ENCODE measurements at places on chromosomes 5 and 9. TPM values are rescaled to one million over a fixed set of nuclear protein-coding genes. Genes with fewer than 3 reads are reported as not detected.

- no peak for DNase-seq
These were observed 417.5 kb downstream of the EFNA5 start for GRCh38 chr5:107253246-107253645.

The HTR4 gene
- total RNA-seq: 0.23 TPM

The HTR1A gene
- not detected for total RNA-seq

The COL23A1 gene
- 21.2 TPM for total RNA-seq

DNA sequence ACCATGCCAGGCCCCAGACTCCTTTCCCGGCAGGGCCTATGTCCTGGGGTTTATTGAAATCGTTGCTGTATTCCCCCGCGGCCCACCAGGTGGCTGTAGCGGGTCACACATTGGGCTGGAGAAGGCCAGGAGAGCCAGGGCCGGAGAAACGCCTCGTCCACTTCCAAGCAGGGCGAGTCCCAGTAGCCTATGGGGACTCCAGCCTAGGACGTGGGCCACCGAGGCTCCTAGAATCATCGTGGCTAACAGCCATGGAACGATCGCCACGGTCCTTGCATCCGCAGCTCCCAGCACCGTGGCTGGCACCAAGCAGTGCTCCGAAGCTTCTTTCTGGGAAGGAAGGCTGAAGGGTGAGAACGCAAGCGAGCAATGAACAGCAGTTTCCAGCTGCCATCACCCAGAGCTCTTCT is 87.7 kb downstream of the ENTREP1 start:
- DNase-seq: peak; percentile 64

DNA sequence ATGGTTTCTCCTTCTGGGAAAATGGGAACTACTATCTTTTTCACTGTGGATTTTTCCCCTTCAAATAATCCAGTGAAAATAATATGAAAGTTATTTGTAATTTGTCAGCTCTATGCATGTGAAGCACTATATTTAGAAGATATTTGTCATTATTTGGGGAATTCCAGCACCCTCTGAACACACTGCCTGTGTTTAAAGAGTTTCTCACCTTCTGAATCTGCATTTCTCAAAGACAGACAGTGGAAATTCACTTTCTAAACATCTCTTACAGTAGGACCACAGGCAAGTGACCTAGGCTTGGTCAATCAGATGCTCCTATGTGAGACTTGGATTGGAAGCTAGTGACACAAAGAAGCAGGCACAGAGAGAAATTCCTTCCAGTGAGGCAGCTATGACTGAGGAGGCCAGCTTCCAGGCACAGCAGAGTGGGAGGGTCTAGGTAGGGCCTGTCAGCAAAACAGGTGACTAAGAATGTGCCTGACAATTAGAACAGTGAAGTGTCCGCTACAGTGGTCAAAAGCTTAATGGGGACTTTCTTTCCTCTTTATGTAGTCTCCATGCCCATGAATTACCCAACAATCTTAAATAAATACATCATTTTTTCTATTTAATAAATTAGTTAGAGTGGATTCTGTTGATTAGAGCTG is 167.2 kb downstream of the HMHB1 start:
- no peak for DNase-seq

DNA sequence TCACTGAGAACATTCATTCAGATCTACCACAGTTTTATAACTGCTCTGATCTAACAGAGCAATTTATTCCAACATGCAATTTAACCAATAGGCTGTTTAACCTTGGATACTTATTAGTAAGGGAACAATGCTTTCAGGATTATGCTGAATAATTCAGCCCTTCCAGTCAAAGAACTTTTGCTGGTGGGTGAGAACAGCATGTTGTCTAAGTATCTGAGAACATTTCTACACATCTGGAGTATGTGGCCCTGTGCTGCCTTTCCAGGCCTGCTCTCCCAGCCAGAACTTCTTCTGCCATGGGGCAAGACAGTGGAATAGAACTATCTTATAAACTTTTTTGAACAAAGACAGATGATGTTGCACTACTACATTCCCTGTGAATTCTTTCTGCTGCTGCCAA is 55.8 kb downstream of the NFIB start:
- no peak for DNase-seq

DNA sequence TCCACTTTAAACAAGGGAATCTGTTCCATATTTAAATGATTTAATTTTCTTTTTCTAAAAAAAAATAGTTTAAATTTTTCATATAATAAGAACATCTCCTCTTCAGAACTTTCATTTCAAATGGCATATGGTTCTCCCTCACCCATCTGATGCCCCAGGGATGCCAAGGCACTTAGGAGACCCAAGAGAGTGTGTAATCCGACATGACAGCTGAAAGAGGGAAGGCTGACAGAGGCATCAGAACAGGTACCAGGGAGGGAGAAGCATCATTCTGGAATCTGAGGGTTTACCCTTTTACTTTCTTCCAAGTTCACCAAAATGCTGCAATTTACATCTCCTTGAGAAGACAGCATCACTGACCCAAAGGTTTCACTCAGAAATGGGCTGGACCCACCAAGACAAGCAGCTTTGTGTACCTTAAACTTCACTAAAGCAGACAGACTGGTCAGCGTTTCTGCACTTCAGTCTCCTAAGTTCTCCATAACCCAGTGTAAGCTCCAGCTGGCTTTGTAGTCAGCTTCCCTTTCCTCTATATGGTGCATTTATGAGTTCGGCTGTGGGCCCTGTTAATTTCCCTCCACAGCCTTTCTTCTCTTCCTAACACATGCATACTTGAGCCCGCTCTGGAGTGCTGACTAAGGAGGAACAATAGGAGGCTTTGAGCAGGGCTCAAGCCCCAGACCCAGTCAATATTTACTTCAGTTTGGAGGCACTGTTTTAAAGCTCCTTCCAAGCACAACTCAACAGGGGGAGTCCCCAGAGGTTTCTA is 17.7 kb downstream of the EFNA5 start:
- DNase-seq: no peak

DNA sequence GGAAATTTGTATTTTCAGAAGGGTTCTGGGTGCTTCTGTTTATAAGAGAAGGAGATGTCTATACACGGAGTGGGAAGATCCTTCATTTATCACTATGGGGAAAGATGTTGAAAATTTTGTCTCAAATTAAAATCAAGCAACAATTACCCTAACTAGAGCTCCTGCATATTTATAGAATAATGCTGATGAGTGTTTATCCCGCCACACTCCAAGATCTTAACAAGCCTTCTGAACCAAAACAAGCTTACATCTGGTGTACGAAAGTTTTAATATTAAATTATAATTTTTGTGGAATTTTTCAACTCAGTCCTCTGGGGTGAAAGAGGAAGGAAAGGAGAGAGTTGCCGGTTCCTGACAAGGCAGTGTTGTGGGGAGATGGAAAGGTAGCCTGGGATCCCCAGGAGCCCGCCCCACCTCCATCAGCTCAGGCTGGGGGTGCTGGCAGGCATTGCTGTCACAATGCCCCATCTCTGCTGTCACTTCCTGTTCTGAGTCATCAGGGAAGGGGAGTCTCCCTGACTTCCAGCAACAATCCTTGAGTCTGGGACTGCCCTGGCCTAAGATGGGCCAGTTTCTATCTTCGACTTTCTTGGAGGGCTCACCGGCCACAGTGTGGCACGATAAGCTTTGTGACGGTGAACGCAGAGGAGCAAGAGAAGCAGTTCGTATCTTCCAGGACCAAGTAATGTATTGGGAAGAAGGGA is 64.5 kb downstream of the ERAP1 start:
- no peak for DNase-seq

The GABRA6 gene
- total RNA-seq: not detected

The SLC6A7 gene
- total RNA-seq: not detected

GRCh38 chr5:158843305-158843704 is 256.4 kb downstream of the EBF1 start:
- no peak for DNase-seq

The TEX10 gene
- total RNA-seq: 9.0 TPM

DNA sequence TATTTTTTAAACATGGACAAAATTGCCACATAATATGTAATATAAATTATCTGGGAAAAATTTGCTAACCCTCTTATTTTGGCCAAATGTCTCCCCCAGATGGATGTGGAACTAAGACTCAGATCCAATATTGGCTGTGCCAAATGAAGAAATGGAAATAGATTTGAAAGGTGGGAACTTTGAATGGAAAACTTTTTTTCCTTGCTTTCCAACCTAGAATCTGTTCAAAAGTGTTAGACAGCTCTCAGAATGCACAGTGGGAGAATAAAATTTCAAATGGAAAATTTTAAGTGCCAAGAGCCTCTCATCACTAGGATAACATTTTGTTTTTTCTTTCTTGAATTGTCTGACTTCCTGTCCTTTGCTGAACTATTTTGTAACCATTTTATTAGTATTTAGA is 142.6 kb upstream of the GAS1 start:
- DNase-seq: no peak

- DNase-seq: peak; percentile 25
These were observed 206.0 kb downstream of the PCSK1 start for GRCh38 chr5:96226941-96227552.

DNA sequence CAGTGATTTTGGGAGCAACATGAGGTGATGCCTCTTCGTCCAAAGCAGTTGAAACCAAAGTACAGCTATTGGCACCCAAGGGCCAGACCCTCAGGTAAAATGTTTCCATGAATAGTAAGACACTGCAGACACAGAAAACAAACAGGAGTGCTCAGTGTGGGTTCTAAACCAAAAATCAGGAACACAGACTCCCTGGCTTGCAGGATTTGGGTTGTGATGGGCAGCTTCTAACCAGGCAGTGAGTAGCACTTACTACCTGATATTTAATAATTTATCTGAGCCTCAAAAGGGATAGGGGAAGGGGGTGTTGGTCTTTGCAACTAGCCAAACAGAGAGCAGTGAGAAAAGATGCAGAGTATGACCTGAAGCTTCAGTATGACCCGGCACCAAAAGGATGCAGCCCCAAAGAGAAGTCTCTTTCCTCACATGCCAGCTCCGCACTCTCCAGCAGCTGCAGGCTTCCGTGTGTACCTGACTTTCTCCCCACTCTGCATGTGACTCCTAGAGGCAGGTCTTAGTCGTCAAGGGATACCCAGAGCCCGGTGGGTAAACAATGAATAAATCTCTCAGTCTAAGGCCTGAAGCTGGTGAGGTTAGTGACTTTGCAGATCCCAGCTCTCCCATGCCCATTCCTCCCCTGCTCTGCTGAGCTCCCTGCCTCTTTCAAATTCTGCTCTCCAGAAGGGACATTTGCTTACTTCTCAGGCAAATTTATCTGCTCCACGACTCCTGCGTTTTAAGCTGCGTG is 105.4 kb upstream of the SPOCK1 start:
- DNase-seq: no peak

The IFNA21 gene
- not detected for total RNA-seq

The NIM1K gene
- total RNA-seq: 1.4 TPM

GRCh38 chr9:105257809-105258208 is 13.4 kb downstream of the SLC44A1 start:
- DNase-seq: no peak

The NEURL1B gene
- total RNA-seq: 25.8 TPM

The ADAMTS12 gene
- 1.0 TPM for total RNA-seq

DNA sequence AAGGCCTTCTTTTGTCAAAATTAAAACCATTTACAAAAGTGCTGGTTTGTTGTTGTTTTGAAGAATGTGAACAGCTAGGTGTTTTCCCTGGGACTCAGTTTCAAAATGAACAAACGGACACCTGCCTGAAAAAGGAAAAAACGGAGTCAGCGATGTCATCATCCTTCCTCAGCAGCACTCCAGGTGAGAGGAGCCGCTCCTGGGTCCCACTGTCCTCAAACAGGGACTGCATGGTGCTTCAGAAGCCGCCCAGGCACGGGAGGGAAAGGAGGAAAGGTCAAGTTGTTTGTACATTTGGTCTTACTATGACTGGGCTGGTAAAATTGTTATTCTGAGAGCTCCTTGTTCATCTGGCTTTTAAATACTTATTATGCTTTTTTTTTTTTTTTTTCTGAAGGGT is 69.0 kb upstream of the ZSWIM6 start:
- no peak for DNase-seq

The MORN5 gene
- total RNA-seq: not detected

DNA sequence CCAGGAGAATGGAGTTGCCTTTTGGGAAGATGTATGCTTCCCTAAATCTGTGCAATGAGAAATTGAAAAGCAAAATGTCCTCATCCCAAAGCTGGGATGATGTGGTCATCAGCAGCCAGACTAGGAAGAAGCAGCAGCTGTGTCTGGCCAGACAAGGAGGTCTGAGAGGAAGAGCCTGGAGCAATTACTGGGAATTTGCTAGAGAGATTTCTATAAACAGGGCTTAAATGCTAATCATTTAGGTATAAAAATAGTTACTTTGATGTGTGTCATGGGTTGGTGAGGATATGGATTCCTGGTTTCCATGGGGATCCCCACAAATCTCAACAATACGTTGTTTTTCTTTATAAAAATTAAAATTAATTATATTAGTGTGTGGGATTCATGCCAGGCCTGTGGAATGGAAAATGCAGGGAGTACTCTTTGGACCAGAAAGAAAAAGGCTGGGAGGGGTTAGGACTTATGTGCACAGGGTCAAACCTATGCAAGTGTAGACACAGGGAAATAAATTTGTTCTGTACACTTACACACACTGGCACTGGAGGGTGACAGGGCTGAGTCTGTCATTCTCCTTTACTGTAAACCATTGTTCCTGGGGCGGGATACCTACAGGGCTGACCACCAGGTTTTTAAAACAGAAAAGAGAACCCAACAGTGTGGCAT is 58.7 kb upstream of the TRPC7 start:
- no peak for DNase-seq

The PCDHA1 gene
- total RNA-seq: not detected

The SPINK6 gene
- not detected for total RNA-seq

The TNC gene
- 34.8 TPM for total RNA-seq

DNA sequence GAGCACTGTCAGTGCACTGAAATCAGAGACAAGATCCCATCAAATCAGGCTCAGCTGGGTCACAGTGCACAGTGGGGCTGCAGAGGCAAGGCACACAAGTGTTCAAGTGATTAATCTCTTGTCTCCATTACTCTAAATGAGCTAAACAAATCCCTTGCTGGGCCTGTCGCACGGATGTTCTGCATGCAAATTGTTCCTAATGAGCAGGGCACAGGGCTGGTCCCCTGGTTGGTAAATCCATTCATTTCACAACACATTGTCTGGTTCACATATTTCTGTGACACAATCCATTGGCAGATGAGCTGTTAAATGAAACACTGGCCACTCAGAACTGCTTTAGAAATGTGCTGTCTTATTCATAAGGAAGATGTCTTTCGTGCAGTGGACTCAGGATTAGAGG is 167.9 kb upstream of the BRINP1 start:
- no peak for DNase-seq

The ASPN gene
- total RNA-seq: 25.9 TPM

The SRP19 gene
- total RNA-seq: 32.9 TPM

The TBC1D9B gene
- 50.5 TPM for total RNA-seq

- DNase-seq: no peak
These were observed 765.1 kb downstream of the PTPRD start for GRCh38 chr9:9847750-9848149.

DNA sequence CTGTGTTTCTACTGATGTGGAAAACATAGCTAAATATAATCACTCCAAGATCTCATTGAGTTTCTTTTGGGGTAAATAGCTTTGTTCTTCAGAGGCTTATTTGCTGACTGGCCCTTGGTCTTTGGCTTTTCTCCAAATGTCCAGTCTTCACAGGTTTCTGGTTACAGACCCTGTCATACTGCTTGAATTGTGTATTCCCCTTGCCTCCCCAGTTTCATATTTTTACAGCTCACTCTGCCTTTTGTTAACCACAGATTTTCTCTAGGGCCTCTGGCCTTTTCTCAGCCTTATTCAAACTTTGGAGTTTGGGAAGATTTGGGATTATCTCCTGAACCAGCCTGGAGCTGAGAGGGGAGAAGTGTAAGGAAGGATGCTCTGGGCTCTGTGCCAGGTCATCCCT is 23.9 kb downstream of the ISOC1 start:
- DNase-seq: no peak

GRCh38 chr9:2479056-2479565 is 142.5 kb upstream of the VLDLR start:
- DNase-seq: no peak

- no peak for DNase-seq
These were observed at the start of gene LRRTM2 for GRCh38 chr5:138874771-138875551. TSS of gene LRRTM2 (minus strand) at chr5:138875335. CDS start at chr5:138874911, 424 bp downstream.
